ENCODE measurements at places on chromosomes 11 and 22.

- no peak for DNase-seq
These were observed 159.6 kb upstream of the E2F8 start for GRCh38 chr11:19400296-19400695.

DNA sequence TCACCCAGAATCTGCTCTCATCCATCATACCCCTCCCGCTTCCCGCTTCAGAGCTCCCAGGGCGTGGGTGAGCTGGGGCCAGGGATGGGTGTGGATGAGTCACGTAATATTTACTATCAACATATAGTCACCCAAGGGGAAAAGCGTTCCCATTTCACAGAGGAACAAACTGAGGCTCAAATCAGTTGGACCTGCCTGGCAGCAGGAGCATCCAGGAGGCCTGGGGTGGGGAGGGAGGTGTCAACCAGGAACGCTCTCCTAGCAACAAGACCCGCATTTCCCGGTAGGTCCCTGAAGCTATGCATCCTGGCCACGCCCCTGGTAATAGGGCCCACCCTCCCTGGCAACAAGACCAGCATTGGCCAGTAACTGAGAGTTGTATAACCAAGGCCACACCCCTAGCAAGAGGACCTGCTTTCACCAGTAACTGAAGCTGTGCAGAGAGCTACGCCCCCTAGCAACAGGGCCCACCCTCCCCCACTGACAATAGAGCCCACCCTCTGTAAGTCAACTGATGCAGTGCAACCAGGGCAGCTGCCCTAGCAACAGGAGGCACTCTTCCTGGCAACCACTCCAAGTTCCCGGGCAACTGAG lies 32.7 kb upstream of the TXNRD2 start:
- DNase-seq = peak; percentile 92

DNA sequence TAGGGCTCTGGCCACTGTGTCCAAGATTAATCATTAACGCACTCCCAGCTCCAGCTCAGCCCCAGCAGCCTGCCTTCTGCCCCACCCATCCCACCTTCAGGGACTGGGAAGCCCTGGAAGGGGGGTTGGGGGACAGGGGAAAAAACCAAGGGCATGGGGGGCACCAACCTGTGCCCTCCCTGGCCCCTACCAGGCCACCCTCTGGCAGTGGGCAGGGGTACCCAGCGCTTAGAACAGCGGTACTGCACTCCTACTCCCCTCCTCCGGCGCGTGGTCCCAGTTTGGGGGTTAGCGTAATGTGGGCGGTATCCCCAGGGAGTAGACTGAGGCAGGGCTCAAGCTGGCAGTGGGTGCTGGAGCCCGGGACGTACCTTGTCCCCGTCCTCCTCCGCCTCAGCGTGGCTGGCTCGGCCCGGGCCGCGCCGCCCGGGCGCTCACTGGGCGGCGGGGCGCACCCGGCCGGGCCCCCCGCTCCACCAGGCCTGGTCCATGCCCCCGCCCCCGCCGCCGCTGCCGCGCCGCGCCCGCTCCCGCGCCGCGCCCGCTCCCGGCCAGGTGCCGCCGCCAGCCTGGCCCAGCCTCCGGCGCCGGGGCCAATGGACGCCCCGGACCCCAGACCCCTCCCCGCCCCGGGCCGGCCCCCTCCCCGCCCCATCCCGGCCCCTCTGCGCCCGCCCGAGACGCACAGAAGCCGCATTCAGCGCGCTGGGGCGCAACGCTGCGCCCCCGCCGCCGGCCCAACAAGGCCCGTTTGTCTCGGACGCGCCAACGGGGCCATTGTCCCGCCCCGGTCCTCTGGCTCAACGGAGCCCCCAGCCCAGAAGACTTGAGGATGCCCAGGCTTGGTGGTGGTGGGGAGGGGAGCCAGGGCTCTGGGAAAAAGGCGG lies at the start of gene GAL3ST1:
GAL3ST1 (minus strand) TSS at position 571 of the 887 bp plus-strand sequence. CDS start 17,273 bp downstream, outside the sequence.
- peak; percentile 78 for DNase-seq

DNA sequence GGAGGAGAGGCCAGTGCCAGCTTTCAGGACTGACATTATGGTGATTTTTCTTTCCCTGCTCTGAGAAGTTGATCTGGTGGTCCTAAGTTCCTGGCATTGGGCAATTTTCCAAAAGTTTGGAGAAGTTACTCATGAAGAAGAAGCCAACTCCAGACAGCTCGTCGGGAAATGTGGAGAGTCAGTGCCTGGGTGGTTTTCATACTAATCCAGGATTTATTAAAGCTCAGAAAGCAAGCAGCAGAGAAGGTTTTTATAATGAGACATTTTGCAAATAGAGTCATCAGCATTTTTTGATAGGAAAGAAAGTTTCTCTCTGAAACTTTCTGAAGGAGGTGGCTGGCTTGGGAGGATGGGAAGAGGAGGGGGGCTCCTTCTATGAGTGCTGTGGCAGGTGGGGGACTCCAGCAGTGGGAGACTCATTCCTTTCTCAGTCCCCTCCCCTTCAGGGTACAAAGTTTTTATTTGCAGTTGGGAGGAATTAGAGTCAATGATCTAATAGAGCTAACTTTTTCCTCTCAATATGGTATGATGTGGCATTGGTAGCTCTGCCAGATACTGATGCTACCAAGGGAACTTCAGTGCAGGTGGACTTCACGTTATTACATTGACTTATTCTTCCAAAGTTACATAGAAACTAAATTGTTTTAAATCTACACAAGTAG lies 55.4 kb downstream of the LIF start:
- DNase-seq = no peak

GRCh38 chr22:17243524-17243923 lies 24.3 kb upstream of the ADA2 start:
- no peak for DNase-seq

DNA sequence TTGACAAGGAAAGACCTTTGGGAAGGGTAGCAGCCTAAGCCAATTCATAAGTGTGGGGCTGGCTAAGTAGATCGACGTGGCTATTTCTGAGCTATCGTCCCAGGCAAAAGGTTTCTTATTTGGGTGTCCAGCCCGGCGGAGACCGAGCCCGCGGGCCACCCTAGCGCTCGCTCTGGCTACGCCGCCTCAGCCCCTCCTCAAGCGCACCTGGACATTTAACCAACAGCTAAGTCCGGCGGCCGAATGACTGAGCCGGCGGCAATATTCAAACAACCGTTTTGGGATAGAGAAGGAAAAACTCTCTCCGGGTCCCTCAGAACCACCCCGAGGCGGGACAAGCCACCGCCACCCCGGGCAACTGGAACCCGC lies 457 bp downstream of the RNF141 start:
- DNase-seq = peak; percentile 77

DNA sequence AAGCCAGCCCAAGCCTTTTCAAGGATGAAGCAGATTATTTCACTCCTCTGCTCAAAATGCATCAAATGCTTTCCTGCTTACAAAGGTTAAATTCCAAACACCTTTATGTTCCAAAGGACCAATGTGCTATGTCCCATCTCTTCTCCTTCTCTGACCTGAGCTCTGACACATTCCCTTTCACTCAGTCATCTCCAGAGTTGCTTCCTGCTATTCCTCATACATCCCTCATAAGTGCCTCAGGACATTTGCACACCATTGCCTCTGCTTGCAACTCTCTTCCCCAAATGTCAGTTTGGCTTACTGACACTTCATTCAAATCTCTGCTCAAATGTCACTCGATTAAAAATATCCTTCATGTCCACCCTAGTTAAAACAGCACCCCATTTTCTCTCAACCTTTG lies 53.3 kb upstream of the BMAL1 start:
- DNase-seq = no peak

DNA sequence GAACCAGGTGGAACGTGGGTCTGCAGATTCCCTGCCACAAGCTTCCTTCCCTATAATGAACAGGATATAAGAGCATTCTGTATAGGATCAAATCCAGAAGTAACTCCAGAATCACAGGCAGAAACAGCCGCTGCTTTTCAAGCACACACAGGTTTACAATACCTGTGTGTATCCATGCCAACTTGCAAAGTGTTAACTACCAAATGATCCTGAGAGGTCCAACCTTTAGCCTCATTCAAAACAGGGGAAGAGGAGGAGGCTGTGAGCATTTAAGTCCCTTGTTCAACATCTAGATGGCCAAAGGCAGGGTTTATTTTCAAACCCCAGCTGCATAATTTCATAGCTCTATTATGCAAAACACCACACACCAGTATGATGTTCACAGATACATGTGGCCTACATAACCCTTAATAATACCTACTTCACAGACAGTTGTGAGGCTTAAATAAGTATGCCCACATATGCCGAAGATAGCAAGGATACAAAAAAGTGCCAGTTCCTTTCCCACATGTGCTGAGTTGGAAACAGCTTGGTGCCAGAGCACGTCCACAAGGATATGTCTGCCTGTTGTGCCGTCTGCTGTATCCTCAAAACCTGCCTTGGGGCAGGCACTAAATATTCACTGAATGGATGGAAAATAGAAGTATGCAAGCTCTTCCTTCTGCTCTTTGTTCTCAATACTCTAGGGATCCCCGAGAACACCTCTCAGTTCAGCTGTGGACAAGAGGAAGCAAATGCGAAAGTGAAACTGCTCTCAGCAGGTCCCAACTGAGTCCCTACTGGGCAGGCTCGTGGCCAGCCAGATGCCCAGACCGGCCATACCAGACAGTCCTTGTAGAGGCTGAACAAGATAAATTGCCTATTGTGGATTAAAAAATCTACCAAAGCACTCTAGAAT lies 66.8 kb downstream of the LARGE1 start:
- no peak for DNase-seq

DNA sequence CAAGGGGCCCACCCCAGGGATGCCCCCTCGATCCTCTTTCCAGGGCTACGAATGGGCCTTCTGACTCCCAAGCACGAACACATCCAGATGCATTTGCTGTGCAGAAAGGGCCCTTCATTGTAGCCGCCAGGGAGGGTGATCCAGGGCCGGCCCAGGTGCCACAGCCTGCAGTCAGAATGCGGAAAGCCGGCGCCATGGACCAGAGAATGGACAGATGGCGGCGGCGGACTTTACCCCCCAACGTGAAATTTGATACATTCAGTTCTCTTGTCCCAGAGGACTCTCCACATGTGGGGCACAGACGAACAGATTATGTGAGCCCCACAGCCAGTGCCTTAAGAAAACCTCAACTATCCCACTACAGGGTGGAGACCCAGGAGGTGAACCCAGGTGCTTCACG lies 87.2 kb downstream of the KIAA1671 start:
- no peak for DNase-seq

DNA sequence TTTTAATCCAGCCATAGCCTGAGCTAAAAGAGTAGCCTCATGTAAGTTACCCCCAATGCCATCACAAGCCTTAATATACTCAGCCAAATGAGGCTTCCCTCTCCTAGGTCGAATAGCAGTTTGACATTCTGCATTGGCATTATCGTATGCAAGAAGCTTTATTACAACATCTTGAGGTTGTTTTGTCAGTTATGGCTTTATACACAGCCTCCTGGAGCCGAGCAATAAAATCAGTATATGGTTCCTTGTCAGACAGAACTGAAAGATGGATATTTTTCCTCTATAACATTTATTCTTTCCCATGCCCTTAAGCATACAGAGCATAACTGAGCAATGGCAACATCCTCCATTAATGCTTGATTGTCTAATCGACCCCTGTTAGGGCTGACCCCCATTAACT lies 5.4 kb upstream of the DNAJB13 start:
- no peak for DNase-seq

DNA sequence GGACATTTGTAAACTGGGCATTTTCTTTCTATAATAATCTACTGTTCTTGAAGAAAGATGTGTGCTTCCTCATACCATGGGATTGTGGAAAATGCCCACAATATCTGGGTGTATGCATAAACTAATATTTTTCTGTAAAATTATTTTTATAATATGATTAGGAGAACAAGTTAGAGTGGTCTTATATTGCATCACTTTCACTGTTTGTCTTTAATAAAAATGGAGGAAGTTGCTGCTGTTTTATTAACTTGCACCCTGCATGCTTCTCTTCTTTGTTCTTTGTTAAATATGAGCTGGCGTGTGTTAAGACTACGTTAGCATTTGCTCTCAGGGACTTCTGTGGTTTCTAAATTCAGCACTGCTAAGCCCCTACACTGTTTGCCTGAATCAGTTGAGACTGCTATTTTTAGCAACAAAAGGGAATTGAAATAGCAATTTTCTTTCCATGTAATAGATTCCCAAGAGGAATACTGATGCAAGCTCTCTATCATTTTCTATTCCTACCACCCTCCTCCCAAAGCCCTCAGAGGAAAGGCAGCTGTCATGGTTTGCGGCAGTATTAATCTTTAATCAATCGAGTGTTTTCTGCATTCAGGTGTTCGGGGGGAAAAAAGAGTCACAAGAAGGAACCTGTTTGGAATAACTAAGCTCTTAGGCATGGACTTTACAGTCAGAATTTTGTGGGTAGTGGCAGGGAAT lies 56.1 kb downstream of the HSD17B12 start:
- peak; percentile 19 for DNase-seq

DNA sequence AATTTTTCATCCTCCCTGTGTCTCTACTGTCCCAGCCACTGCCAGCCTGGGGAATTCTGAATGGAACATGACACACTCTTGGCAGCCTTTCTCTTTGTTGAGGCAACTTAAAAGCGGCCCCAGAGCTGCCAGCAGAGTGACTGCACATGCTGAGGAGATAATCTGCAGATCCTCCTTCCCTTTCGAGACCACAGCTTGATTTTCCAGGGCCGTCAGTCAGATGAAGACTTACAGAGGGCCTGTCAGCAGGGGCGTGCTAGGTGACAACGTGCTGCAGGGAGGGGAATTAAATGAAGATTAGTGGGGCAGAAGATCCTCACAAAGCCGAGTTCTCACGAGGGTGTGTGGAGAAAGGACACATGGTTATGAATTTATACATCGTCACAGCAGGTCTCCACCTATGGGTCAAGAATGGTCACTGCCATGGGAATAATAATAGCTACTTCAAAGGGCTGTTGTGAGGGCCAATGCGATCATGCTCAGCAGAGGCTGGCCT lies 193.5 kb upstream of the PITPNB start:
- peak; percentile 39 for DNase-seq

DNA sequence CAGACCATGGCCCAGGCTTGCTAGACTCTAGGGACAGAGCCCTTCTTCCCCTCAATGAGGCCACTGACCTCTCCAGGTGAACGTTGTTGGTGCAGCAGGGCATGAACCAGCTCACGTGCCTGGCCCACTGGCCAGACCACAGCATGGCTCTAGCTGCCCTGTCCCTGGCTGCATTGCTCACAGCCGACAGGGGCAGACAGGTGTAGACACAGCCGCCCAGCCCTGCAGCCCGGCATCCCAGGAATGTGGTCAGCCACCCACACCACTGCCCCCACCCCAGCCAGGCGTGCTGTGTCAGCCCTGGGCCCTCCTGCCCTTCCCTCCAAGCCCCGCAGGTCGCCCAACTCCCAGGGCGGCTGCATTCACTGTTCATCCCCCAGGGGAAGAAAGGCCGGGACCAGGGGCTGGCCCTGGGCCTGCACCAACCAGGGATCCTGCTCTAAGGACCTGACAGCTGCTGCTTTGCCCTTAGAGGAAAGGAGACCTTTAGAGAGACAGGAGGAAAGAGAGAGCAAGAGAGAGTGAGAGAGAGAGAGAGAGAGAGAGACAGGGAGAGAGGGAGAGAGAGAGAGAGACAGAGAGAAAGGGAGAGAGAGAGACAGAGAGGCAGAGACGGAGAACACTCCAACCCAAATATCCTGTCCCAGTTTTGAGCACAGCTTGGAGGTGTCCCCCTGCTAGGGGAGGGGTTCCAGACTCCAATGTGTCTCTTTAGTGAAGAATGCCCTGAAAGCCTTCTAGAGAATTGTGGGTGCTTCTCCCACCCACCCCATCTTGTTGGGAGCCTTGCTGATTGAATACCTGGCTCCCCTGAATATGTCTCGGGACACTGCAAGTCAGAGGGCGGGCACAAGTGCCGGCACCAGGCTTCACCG lies 44.2 kb upstream of the LINC01488 start:
- DNase-seq = peak; percentile 87

Measured in kidney (tissue), 22 donors.